ENCODE measurements at places on chromosomes 7 and 10. TPM values are rescaled to one million over a fixed set of nuclear protein-coding genes. Genes with fewer than 3 reads are reported as not detected.

DNA sequence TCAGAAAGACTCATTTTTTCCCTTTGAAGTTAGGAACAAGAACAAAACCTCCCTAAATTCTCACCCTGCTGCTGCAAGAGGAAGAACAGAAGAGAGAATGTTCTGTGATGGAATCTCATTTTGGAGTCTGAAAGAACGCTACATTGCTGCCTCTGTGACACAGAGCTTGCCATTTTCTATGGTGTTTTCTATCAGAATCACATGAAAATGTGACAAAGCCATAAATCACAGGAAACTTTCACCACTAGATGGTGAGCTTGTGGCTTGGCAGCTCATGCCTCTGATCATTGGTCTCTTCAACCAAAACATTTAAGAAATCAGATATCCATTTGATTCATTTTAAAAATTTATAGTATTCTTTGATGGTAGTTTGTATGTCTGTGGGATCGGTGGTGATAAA, 82.9 kb downstream of the CADPS2 start:
- H3K36me3 ChIP-seq, result no peaks in the 10 kb centered on the region
- no peak overlapping the region for H3K27ac ChIP-seq
- H3K4me1 ChIP-seq, result no peaks in the 10 kb centered on the region

DNA sequence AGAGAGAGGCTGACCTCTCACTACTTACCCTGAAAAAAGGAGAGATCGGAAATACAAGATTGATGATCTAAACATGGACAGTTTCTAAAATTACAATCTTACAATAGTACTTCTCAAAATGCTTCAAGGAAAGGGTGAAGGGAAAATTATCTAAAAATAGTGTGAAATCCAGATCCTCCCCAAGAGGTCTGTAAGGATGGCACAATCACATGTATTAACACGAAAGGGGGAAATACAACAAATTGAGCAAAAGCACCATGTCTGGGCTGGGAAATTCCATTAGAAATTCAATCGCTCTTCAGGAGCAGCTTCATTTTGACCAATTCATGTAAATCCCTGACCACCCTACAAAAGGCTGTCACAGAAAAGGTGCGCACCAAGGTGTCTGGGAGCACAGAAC, 67.0 kb downstream of the PKD1L1 start:
- DNase-seq, result no peak
- H3K27me3 ChIP-seq, result no peaks in the 10 kb centered on the region
- no peak overlapping the region for H3K27ac ChIP-seq

- H3K27ac ChIP-seq, result no peak overlapping the region
- H3K36me3 ChIP-seq, result no peaks in the 10 kb centered on the region
- no peaks in the 10 kb centered on the region for H3K4me1 ChIP-seq
- no peak for DNase-seq
Observed at GRCh38 chr7:74371381-74372341, 82.0 kb upstream of the GTF2IRD1 start.

- no peak overlapping the region for H3K4me3 ChIP-seq
- H3K36me3 ChIP-seq, result no peaks in the 10 kb centered on the region
- DNase-seq, result no peak
- H3K4me1 ChIP-seq, result peaks cover 13% of the 10 kb centered on the region
Observed at GRCh38 chr7:91915401-91916050, 25.1 kb upstream of the AKAP9 start.

- H3K36me3 ChIP-seq, result no peaks in the 10 kb centered on the region
- H3K4me3 ChIP-seq, result no peak overlapping the region
- H3K27me3 ChIP-seq, result no peaks in the 10 kb centered on the region
- DNase-seq, result no peak
- peaks cover 25% of the 10 kb centered on the region for H3K4me1 ChIP-seq
Observed at GRCh38 chr10:30422981-30423654, 10.9 kb upstream of the MAP3K8 start.

The ASNS gene
- 37.9 TPM for total RNA-seq

- no peak overlapping the region for H3K27ac ChIP-seq
- DNase-seq, result no peak
- no peaks in the 10 kb centered on the region for H3K4me1 ChIP-seq
- no peaks in the 10 kb centered on the region for H3K36me3 ChIP-seq
- H3K4me3 ChIP-seq, result no peak overlapping the region
Observed at GRCh38 chr7:43143918-43144589, 31.6 kb downstream of the HECW1 start.

- no peaks in the 10 kb centered on the region for H3K36me3 ChIP-seq
- no peak overlapping the region for H3K4me3 ChIP-seq
- no peaks in the 10 kb centered on the region for H3K4me1 ChIP-seq
- no peak overlapping the region for H3K27ac ChIP-seq
- no peak for DNase-seq
Observed at GRCh38 chr10:96287392-96288105, 16.2 kb upstream of the BLNK start.

DNA sequence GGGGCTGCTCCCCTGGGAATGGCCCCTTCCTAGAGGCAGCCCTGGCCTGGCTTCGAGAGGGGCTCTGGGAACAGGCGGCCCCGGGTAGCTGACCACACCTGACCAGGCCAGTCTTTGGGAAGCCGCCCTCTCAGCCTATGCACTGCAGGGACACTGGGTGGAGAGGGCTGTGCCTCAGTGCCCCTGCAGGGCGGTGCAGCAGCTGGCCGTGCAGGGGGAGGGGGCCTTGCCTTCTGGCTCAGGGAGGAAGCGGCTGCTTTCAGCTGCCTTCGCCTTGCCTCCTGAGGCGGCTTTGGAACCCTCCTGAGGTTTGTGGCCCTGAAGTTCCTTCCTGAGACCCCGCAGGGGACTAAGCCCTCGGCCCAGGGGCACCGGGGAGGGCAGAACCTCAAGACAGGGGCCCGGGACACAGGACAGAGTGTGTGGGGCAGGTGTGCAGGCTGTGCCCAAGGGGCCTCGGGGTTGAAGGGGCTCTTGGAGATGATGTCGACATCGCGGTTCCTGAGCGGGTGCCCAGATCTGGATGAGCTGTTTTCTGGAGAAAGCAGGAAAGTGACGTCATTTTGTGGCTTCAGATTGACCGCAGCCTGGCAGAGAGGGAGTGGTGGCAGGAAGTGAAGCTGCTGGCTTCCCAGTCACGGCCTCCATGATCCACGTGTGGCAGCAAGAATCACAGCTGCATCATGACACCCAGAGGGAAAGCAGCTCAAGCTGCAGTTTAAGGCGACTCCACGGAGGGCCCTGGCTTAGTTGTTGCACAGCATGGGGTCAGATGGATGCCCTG, 17.7 kb downstream of the ADAM8 start:
- no peaks in the 10 kb centered on the region for H3K27me3 ChIP-seq
- H3K4me3 ChIP-seq, result no peak overlapping the region
- no peaks in the 10 kb centered on the region for H3K36me3 ChIP-seq
- peak; percentile 95 for DNase-seq
- H3K27ac ChIP-seq, result peak overlapping the region; percentile 72
- peaks cover 65% of the 10 kb centered on the region for H3K4me1 ChIP-seq

GRCh38 chr10:111852801-111853200, 330.8 kb downstream of the GPAM start:
- H3K27ac ChIP-seq, result no peak overlapping the region
- no peaks in the 10 kb centered on the region for H3K27me3 ChIP-seq

GRCh38 chr10:104614245-104614831, 26.8 kb upstream of the SORCS3 start:
- peak; percentile 6 for DNase-seq
- no peaks in the 10 kb centered on the region for H3K36me3 ChIP-seq
- no peaks in the 10 kb centered on the region for H3K27me3 ChIP-seq
- no peak overlapping the region for H3K27ac ChIP-seq

DNA sequence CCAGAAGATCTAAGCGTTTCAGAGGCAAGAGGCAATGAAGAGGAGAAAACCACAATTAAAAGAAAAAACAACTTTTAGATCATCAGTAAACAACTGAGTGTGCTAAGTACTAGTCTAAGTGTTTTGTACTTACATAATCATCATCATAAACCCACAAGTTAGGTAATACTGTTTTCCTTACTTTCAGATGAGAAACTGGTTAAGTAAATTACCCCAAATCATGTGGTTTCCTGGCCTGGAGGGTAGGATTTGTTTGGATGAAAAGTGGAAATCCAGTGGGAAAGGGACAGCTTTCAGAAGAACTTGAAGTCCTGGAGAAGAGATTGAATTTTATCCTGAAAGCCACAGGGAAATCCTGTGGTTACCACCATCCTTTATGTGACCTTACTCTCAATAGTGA, 463.3 kb downstream of the LRMDA start:
- no peak overlapping the region for H3K27ac ChIP-seq
- H3K27me3 ChIP-seq, result no peaks in the 10 kb centered on the region
- no peaks in the 10 kb centered on the region for H3K4me1 ChIP-seq
- H3K4me3 ChIP-seq, result no peak overlapping the region

DNA sequence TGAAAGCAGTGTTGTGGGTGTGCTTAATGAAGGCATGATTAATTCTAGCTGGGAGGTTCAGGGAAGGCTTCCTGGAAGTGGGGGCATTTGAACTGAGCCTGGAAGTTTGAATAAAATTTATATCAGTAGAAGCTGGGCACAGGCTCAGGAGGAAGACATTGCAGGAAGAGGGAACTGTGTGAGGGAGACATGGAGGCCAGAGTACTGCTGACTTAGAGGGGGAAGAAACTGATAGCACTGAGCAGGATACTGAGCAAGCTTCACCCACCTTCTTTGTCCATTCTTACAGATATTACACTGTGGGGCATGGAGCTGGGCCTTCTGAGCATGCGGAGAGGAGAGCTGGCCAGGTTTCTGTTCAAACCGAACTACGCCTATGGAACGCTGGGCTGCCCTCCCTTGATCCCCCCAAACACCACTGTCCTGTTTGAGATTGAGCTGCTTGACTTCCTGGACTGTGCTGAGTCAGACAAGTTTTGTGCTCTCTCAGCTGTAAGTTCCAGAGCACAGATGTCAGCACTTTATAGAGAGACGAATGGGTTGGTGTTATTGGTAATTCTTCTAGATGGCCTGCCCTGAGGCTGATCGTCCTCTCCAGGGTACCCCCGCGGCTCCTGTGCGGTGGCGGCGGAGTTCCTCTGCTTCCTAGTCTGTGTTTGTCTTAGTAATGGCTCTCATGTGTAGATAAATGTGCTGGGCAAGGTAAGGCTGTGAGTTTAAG, 2.1 kb downstream of the FKBP6 start:
- no peak overlapping the region for H3K4me3 ChIP-seq
- no peaks in the 10 kb centered on the region for H3K36me3 ChIP-seq
- H3K27me3 ChIP-seq, result no peaks in the 10 kb centered on the region
- H3K4me1 ChIP-seq, result no peaks in the 10 kb centered on the region

The MNX1 gene
- total RNA-seq, result not detected

DNA sequence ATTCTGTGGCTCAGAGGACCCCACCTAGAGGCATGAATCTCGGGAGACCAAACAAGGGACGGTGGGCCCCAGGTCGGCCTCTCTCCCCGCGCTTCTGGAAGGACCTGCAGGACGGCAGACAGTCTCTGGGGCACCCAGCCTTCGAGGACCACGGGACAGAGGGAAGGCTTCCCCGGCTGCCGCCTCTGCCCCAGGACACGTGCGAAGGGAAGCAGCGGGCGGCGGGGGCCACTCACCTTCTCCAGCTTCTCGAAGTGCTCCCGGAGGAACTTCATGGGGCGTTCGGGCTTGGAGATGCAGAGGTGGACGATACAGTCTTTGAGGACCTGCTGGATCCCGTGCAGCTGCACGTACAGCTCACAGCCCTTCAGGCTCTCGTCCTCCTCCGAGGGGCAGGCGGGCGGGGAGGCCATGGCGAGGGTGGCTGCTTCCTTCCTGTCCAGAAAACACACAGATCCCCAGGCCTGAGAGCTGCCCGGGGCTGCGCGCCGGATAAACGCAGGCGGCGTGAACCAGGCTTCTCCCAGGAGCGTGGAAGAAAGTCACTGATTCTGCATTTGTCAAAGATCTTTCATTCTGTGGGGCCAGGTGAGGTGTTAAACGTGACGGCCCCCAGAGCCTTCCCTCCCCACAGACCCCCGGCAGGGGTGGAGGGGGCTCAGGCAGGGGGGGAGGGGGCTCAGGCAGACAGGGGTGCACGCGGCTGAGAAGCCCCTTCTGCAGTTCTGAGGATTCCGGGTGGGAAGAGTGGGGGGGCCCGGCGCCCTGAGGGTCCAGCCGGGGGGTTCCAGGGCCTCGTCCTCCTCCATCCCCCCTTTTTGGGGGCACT, 15.2 kb upstream of the DNAAF5 start:
- no peak for DNase-seq
- no peaks in the 10 kb centered on the region for H3K36me3 ChIP-seq
- H3K27ac ChIP-seq, result no peak overlapping the region
- no peak overlapping the region for H3K4me3 ChIP-seq
- H3K27me3 ChIP-seq, result no peaks in the 10 kb centered on the region
- peaks cover 3% of the 10 kb centered on the region for H3K4me1 ChIP-seq

DNA sequence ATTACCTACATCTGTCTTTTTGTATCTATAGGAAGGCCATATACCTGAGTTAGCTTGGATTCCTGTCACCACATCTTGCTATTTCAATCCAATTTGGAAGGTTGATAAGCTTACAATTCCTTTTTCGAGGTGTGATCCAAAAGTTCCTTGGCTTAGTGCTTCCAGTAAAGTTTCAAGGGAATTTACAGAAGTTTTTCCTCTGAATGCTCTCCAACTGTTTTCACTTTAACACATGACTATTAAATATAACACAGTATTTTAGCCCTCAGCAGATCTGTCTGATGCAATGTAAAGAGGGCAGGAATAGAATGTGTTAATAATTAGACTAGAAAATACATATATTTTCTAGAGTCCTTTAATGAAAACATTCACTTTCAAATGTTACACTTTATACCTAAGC, 171.4 kb downstream of the DKK1 start:
- no peaks in the 10 kb centered on the region for H3K4me1 ChIP-seq
- H3K4me3 ChIP-seq, result no peak overlapping the region
- no peaks in the 10 kb centered on the region for H3K27me3 ChIP-seq
- no peak overlapping the region for H3K27ac ChIP-seq

The SLC26A5 gene
- not detected for total RNA-seq

DNA sequence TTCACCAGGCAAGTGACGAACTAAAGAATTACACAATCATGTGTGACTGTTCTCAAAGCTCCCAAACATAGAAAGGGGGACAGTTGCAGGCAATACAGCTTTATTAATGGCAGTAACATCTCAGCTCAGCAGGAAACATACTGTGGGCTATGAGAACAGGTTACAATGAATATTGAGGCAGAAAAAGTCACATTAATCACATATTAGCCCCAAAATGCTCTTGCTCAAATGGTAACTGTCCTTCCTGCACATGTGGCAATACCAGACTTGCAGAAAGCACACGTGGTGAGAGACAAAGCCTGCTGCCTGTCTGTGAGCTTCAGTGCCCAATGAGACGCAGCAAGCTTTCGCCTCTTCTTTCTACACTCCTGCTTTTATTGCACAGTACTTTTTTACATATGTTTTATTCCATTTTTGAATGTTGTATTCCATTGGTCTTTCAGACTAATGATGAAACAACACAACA, 104.9 kb upstream of the ACBD5 start:
- no peaks in the 10 kb centered on the region for H3K4me1 ChIP-seq
- no peaks in the 10 kb centered on the region for H3K27me3 ChIP-seq

DNA sequence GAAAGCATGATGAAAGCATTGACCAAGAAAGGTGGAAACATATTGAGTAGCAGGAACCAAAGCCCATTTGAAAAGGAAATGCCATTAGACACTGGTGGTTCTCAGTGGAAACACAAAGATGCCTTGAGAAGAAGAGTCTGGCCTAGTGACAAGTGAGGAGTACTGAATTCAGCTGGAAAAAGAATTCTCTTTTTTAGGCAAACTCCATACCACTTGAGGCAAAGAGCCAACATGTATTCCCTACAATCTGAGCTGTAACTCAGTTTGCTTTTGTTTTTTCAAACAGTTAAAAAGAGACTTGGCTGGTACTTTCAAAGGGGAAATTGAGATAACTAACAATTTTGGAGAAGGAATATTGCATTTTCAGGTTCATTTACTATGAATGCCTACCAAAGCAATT, 624.0 kb downstream of the NRG3 start:
- no peaks in the 10 kb centered on the region for H3K36me3 ChIP-seq
- H3K4me1 ChIP-seq, result no peaks in the 10 kb centered on the region
- H3K27me3 ChIP-seq, result no peaks in the 10 kb centered on the region
- no peak overlapping the region for H3K27ac ChIP-seq
- no peak overlapping the region for H3K4me3 ChIP-seq
- DNase-seq, result no peak

The CCL24 gene
- not detected for total RNA-seq

The CHRM2 gene
- not detected for total RNA-seq
